AG08395 (cell line): ENCODE measurements at places on chromosomes 4 and X.
A peak's percentile ranks its signal among the peaks of the same experiment; 100 is the strongest.

GRCh38 chr4:43348591-43348990 lies 456.1 kb downstream of the GRXCR1 start:
- no peak for DNase-seq

- DNase-seq, result peak; percentile 60
These were observed 597.2 kb downstream of the INPP4B start for GRCh38 chr4:142248946-142249345.

DNA sequence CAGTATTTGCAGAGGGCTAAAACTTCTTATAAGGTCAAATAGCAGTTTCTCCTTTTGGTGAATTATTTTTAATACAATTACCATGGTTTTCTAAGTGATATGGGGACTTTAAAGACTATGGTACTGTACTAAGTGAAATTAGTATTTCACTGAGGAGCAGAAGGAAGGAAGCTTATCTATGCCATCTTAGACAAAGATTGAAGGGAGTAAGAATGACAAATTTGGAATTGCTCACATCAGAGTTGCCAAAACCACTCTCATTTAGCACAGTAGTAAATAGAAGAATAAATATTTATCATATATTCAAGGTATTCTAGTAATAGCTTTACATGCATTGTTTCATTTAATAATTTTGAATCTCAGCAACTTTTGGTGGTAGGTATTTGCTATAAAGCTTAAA lies 30.4 kb downstream of the SULT1B1 start:
- DNase-seq, result no peak

DNA sequence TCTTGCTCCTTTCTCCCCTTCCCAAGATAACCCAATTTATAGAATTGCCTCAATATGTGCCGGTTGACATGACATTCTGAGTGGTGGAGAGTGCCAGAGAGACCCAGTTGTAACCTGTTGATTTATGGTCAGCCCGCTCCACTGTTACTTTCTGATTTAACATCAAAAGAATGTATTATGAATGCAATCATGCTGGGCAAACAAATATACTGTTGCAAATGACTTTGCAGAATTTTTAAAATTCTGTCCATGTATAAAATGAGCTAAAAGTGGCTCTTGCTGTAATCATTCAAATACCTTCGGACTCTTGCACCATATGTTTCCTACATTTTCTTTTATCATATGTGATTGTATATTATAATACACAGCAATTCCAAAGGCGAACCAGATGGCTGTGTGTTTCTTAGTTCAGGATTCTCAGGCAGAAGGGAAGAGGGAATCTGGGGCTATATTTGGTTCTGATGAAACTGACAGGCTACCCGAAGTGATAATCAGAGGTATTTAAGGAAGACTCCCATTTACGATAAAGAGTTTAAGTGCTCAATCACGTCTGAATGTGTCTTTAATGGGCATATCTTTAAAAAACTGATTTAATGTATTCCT lies 131.7 kb downstream of the CLCN4 start:
- DNase-seq, result no peak

DNA sequence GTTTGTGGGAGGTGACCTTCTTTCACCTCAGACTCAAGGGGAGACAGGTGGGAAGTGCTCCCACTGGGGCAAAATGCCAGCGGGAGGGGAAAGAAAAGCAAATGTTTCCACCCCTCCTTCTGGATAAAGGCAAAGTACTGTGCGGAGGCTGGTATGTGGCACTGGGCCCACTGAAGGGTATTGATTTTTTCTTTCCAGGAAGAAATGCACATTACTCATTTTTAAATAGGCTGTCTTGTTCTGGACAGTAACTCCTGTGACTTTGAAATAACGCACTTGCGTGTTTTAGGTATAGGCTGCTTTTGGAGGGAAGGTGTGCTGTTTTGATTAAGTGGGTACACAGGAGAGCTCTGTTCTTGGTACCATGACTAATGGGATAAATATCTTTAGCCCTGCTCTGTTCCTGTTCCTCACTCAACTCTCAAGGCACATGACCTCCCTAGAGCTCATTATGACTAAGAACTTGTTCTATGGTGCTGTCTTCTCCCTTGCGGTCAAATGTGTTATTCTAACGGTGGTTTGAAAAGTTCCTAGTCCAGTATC lies 40.7 kb upstream of the MBTPS2 start:
- DNase-seq, result peak; percentile 4

- DNase-seq, result peak; percentile 42
These were observed 41.1 kb upstream of the PPARGC1A start for GRCh38 chr4:23930750-23931488.

- peak; percentile 70 for DNase-seq
These were observed at the start of gene VEGFC for GRCh38 chr4:176792326-176793059. Gene VEGFC, minus strand, starts transcription at chr4:176792922. Its CDS starts 611 bp downstream, at chr4:176792311.

DNA sequence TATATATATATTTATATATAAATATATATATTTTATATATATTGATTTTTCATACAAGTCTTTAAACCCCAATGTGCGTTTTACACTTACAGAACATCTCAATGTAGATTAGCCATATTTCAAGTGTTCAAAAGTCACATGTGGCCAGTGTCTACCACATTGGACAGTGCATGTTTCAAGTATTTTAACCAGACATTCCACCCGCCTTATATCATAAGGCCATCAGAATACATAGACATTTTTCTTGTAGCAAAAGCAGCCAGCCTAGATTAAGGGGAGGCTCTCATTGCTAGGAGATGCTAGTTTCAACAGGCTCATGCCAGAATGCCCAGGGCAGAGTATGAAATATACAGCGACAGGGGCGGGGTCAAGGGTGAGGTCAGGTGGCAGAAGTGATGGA lies 202.0 kb downstream of the NR3C2 start:
- DNase-seq, result no peak

DNA sequence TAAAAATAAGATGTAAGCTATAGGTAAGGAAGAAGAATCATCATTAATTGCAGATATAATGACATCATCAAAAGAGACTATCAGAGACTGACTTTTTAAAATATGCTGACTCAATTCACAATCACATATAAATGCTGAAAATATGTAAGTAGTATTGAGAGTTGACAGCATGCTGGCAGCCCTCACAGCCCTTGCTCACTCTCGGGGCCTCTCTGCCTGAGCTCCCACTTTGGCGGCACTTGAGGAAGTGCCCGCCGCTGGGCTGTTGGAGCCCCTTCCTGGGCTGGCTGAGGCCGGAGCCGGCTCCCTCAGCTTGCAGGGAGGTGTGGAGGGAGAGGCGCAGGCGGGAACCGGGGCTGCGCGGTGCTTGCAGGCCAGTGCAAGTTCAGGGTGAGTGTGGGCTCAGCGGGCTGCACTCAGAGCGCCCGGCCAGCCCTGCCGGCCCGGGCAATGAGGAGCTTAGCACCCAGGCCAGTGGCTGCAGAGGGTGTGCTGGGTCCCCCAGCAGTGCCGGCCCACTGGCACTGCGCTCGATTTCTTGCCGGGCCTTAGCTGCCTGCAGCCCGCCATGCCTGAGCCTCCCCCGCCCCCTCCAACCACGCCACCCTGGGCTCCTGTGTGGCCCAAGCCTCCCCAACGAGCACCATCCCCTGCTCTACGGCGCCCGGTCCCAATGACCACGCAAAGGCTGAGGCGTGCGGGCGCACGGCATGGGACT lies 68.9 kb downstream of the RAB28 start:
- no peak for DNase-seq

DNA sequence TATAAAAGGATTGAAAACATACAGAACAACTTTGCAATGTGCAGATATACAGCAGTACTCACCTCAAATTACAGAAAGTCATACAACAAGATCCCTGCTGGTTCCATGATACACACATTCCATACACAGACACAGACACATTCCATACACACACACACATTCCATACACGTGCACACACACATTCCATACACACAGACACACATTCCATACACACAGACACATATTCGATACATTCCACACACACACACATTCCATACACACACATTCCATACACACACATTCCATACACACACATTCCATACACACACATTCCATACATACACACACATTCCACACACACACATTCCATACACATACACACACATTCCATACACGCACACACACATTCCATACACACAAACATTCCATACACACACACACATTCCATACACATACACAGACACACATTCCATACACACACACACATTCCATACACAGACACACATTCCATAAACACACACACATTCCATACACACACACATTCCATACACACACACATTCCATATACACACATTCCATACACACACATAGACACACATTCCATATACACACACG lies 13.7 kb downstream of the LINC00632 start:
- no peak for DNase-seq

DNA sequence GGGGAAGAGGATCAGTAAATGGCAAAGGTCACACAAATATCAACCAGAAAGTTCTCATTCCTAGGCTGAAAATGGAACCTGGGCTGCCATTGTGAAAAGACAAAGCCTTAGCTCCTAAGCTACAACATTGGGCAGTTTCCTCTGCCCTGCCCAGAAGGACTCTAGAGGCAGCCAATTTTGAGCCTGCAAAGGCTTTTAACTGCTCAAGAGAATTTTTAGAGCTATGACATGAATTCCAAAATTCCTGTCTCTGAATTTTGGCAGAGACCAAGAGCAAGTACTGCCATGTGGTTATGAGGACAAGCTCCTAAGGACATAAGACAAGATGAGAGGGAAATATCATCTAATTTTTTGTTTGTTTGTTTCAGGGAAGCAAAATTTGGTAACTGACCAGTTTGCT lies 29.6 kb upstream of the IGFBP7 start:
- DNase-seq, result peak; percentile 5

GRCh38 chr4:10977534-10977933 lies 293.0 kb upstream of the CLNK start:
- DNase-seq, result no peak

DNA sequence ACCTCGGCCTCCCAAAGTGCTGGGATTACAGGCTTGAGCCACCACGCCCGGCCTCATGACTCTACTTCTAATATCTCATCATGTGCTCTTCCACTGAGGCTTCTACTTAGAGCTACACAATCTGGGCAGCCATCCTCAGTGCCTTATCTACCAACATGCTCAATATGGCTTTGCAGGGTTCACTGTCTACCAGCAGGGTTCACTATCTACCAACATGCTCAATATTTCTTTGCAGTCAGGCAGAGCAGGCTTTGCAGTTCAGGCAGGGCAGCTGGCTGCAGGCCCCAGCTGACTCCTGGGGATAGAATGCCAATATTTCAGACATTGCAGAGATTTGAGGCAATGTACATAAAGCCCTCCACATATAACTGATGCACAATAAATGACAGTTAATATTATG lies 47.5 kb downstream of the PKD2 start:
- DNase-seq, result peak; percentile 46

DNA sequence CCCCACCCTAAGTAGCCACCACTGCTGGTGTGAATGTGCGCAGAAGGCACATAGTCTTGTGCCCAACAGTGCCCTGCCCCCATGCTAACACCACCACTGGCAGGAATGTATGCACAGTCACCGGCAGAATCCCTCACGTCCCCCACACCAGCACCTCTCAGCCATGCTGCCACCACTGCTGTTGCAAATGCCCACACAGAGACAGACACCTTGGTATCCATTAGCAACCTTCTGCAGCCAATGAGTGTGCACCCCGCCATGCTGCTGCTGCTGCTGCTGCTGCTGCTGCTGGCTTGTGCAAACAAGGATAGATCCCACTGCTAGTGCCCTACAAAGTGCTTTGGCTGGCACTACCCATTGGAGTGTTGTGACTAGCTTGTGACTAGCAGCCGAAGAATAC lies 52.4 kb upstream of the MMAA start:
- DNase-seq, result no peak

DNA sequence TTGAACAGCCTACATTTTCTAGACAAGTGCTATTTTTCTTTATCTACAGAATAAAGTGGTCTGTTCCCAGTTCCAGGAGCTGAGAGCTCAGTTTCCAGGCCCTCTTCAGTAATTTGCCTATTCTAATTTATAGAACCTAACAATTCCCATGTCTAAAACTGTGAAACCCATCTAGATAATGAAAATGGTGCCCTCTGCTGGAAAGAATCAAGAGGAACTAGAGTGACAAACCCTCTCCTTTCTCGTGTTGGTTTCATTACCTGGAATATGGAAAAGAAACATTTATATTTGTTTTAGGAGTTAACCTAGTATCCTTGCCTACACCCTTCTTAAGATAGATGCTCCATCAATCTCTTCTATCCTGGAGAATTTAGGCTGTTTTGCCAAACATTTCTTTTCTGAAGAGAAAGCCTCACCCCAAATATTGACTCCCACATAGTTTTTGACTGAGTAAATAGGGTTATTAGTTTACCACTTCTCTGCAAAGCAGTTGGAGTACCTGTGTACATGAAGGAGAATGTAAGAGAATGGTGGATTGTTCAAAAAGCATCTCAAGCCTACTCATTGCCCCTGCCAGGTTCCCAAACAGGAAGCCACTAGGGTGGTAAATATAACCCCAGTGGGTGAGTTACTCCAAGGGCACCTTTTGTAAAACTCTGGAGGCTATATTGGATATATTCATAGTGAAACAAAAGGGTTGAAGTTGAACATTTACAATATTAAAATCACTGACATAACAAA lies 121.6 kb downstream of the RASL11B start:
- DNase-seq, result peak; percentile 65

DNA sequence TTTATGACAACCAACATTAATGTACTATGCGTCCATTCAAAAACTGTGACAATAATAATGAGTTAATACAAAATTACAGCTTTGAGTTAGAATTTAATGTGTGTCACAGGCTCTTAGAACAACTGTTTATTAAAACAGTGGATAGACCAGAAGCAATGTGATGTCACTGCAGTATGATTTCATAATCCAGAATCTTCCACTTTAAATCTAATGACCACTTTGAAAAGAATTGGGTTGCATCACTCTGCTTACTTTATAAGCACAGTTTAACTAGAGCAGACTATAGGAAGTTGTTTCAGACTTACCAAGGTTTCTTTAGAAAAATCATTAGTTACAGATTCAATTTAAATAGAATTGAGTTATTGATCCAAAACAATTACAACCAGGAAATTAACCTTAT lies 758.5 kb downstream of the KCTD8 start:
- no peak for DNase-seq

DNA sequence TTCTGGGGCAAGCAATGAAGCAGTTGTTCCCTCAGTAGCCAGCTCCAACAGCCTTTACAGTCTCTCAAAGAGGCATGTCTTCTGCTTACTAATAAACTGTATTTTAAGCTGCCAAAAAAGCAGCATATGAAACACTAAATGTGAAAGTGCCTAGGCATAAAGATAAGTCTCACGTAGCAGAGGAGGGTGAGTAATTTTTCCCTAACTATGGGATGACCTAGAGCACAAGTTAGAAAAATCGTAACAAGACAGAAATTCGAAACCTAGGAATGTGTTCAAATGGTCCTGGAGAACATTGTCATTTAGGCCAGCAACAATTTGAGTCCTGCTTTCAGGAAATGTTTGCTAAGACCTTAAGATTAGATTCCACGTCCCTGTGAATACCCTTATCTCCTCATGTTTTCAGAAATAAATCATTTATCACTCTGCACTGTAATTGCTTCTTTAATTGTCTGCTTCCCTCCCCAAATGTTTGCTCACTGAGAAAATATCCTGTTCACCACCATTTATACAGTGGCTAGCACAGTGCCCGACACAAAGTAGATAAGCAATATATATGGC lies 222.2 kb downstream of the KCNIP4 start:
- no peak for DNase-seq

- no peak for DNase-seq
These were observed 11.3 kb upstream of the LIMCH1 start for GRCh38 chr4:41526628-41527027.
